ENCODE measurements at places on chromosomes 3 and 15. TPM values are rescaled to one million over a fixed set of nuclear protein-coding genes. Genes with fewer than 3 reads are reported as not detected.

The CLSTN2 gene
- polyA plus RNA-seq, result 0.17 TPM

GRCh38 chr3:48538451-48538850, 18.2 kb downstream of the PFKFB4 start:
- H3K4me3 ChIP-seq, result no peak overlapping the region
- no peaks in the 10 kb centered on the region for H3K27me3 ChIP-seq
- DNase-seq, result no peak
- no peak overlapping the region for H3K27ac ChIP-seq
- peaks cover 31% of the 10 kb centered on the region for H3K36me3 ChIP-seq
- peaks cover 11% of the 10 kb centered on the region for H3K4me1 ChIP-seq

DNA sequence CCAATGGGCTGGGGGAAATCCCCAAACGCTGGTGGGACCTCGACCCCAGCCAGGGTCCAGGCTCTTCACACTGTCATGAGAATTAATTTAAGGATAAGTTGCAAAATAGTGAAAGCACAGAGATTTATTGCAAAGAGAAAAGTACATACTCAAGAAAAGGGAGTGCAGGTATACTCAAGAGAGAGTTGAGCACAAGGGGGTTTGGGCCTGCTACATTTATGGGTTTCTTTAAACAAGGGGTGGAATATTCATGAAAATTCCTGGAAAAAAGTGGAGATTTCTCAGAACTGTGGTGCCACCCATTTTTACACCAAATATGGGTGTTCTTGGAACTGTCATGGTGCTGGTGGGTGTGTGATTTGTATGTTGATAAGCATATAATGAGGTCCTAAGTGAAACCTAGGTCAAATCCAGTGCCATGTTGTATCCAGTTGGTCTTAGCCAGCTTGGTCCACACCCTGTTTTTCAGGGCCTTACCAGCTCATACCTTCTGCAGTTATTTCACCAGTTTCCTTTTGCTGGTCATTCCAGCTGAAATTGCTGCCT, 32.6 kb upstream of the NEO1 start:
- no peaks in the 10 kb centered on the region for H3K4me1 ChIP-seq
- H3K27ac ChIP-seq, result no peak overlapping the region
- DNase-seq, result no peak
- H3K4me3 ChIP-seq, result no peak overlapping the region
- peaks cover 3% of the 10 kb centered on the region for H3K27me3 ChIP-seq
- no peaks in the 10 kb centered on the region for H3K36me3 ChIP-seq

- no peaks in the 10 kb centered on the region for H3K4me1 ChIP-seq
- H3K27me3 ChIP-seq, result no peaks in the 10 kb centered on the region
- no peak overlapping the region for H3K27ac ChIP-seq
- H3K36me3 ChIP-seq, result peaks cover 7% of the 10 kb centered on the region
- no peak for DNase-seq
Observed at GRCh38 chr15:100464256-100464655, 64.5 kb downstream of the CERS3 start.

GRCh38 chr15:41894251-41894790, 468 bp upstream of the SPTBN5 start:
- peaks cover 19% of the 10 kb centered on the region for H3K4me1 ChIP-seq
- H3K4me3 ChIP-seq, result no peak overlapping the region
- peaks cover 10% of the 10 kb centered on the region for H3K36me3 ChIP-seq
- H3K27me3 ChIP-seq, result no peaks in the 10 kb centered on the region

Data from keratinocyte (primary cell).